ENCODE measurements at places on chromosomes 5 and 9.

DNA sequence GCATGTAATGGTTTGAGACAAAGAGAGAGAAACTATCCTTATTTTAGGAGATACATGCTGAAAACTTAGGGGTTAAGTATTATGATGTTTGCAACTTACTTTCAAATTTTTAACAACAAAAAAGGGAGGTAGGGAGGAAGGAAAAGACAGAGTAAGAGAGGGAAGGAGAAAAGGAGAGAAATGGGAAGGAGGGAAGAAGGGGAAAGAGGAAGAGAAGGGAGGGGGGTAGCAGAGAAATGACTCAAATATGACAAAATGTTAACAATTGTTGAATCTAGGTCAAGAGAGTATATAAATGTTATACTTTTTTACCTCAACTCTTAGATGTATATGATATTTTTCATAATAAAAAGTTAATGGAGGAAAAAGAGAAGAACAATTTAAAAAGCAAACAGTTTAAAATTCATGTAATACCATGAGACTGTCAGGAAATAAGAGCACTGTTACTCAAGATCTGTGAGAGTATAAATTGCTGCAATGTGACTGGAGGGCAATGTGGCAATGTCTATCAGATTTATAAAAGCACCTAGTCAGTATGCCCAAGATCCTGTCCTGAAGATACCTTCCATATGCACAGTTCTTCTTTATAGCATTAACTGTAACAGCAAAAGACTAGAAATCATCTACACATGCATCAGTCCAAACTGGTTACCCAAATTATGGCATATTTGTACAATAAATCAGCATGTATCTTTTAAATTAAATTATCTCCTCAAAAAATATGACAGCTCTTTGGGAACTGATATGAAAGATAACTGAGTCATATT, 16.3 kb downstream of the FBXW11 start:
- DNase-seq = no peak

GRCh38 chr5:79703381-79703645, 13.7 kb downstream of the CMYA5 start:
- DNase-seq = no peak

DNA sequence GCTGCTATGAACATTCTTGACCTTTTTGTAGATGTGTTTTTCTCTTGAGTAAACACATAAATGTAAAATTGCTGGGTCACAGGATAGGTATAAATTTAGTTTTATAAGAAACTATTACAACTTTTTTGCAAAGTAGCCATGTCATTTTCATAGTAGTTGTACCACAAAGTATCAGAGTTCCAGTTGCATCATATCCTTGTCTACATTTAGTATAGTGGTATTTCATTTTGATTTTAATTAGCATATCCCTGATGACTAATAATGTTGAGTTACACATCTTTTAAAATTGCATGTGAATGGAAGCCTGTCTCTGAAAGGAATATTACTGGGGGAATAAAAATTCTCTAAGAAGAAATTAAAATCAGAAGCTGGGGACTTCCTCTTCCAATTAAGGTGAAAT, 85.4 kb downstream of the TMEM161B start:
- no peak for DNase-seq

- no peak for DNase-seq
Measured at GRCh38 chr5:132656774-132657355, 1.1 kb upstream of the IL13 start.

DNA sequence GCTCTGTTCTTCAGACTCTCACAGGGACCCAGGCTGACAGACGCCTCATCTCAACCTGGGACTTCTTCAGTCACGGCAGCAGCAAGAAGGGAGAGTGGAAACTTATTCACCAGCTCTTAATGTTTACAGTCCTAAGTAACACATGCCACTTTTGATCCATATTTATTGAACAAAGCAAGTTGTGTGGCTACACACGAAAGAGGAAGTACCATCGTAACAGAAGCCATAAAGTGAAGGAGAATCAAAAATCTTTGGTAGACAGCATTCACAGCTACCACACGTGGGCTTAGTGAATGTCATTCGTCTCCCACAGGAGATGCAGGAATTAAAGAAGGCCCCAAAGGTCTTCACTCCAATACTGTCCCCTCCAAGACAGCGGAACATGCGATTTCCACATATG, 582.6 kb downstream of the CETN3 start:
- no peak for DNase-seq

- no peak for DNase-seq
Measured at GRCh38 chr5:105817416-105817815, 1853.3 kb downstream of the EFNA5 start.

DNA sequence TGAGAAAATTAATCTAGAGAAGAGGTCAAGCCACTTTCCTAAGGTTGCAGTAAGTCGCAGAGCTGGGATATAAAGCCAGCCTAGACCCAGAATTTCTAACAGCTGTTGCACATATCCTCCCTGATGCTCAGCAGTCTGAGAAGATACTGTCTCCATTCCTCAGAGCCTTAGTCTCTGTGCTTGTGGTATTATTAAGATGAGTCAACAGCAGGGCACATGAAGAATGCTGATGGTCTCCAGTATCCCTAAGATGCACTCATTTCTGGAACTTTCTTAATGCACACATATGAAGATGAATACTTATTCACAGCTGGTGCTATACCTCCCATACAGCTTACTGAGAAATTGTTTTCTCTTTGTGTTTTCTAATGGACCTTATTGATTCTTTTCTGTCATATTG, 32.5 kb downstream of the SGCD start:
- DNase-seq = no peak

DNA sequence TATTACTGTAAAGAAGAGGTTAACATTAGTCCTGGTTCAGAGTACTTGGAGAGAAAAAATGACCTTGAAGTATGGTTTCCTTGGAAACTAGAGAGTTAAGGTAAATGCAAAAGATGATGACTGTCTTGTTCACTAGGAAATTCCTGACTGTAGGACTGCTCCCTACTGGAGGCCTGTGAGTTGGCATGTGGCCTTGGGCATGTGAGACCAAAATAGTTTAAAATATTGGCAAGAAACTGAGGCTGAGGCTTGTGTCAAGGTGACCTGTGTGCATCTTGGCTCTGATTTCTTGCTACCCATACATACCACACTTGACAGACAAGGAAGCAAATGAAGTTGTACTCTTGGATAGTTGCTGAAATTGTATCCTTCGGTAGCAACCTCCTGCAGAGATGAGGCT, 96.5 kb downstream of the TARS1 start:
- no peak for DNase-seq

DNA sequence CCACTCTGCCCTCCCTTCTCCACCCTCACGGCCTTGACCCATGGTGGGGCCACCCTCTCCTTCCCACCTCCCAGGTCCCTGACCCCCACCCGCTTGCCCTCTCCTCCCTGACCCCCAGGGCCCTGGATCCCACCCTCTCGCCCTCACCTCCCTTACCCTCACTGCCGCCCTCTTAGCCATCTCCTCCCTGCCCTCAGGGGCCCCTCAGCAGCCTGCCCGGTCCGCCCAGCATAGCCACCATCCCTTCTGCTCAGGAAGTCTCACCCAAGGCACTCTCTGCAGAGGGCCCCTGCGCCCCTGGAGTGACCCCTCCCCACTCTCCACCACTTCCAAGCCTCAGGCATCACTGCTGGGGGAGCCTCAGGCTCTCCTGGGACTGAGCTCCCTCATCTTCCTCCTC, 66.3 kb downstream of the MRPL36 start:
- DNase-seq = no peak

DNA sequence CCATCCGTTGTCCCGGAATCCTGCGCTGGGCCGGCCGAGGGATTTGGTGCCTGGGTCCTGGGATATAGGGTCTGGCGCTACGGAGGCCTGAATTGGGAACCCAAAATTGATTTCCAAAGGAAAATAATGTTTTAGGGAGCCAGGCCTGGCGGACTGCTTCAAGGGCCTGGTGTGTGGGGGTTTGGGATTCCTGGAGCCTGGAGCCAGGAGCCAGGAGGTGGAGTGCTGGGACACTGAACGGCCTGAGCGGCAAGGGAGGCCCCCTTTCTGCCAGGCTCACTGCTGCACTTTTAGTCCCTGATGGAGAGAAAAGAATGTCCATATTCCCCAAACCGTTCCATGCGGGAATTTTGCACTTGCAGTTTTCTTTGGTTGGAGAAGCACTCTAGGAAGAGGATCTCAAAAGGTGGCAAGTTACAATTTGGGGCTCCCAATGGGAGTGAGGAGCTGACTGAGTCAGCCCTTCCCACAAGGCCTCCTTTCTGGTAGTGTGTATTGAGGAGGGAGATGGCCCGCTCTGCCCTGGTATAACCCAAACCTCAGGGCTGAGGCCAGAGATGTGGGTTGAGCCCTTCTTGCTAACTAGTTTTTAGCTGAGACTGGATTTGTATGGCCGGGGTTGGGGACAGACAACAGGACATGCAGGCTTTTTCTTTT, 2.2 kb downstream of the LMX1B start:
- no peak for DNase-seq

- no peak for DNase-seq
Measured at GRCh38 chr5:176436656-176437055, 11.5 kb upstream of the FAF2 start.

DNA sequence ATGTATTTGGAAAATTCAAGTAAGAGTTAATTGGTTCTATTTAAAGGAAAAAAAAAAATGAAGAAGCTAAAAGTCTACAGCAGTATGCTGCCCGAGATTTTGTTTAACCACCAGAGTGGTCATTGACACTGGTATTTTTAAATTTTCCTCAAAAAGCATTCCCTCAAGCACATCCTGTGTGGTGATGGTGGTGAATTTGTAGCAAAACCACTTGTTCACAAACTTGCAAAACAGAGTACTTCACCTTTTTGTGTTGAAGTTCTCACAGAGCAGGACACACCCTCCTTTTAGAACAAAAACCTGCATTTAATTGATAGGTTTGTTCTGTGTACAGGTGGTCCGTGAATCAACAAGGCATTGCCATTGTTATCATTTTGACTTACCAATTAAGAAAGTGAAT, 374.2 kb downstream of the EFNA5 start:
- no peak for DNase-seq

DNA sequence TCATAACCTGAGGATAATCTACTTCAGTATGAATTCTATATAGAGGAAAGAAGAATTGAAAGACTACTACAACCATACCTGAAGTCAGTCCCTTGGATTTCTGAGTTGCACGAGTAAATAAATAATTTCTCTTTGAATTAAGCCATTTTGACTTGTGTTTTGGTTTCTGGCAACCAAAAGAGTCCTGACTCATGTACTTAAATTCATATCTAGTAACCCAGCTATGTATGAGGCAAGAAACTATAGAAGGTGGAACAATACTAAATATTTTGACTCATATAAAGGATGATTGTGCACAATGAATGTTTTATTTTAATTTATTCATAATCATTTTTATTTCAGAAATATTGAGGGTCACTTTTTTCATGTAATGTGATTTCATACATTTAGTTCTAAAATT, 276.8 kb downstream of the MEF2C start:
- DNase-seq = no peak

GRCh38 chr9:98567540-98568233, 141.0 kb downstream of the GABBR2 start:
- DNase-seq = no peak

DNA sequence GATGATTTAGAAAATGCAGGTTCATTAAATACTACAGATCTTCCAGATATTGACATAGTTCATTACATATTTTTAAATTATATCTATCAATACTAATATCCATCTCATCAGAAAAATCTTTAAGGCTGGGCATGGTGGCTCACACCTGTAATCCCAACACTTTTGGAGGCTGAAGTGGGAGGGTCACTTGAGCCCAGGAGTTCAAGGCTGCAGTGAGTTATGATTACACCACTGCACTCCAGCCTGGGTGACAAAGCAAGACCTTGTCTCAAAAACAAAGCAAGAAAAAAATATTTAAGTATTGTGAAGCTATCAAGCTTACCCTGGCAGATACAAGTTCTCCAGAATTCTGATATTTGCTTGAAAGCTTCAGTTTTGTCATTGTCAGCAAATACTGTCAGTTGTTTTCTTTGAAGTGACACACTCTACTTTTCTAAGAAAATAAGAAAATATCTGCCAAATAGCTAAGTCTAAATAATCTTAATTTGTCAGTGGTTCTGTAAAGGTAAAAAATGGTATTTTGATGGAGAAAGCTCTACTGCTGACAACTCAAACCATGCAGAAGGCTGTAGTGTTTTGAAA, 14.9 kb downstream of the LYRM7 start:
- no peak for DNase-seq

DNA sequence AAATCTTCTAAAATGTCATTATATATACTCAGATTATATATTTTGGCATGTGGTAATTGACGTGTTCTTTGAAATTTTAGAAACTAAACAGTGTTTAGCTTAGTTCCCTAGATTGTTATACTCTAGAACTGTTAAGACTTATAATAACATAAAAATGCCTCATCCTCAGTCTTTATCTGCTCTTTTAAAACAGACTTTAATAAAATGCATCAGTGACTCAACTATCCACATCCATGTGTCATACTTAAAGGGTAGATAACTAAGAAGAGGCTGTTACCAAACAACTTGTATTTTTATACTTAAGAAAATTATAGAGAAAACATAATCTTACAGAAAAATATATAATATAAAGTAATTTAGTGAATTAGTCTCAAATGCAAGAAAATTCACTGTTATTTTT, 15.2 kb downstream of the NFIL3 start:
- no peak for DNase-seq

GRCh38 chr5:139138809-139139208, 59.4 kb downstream of the SIL1 start:
- no peak for DNase-seq

DNA sequence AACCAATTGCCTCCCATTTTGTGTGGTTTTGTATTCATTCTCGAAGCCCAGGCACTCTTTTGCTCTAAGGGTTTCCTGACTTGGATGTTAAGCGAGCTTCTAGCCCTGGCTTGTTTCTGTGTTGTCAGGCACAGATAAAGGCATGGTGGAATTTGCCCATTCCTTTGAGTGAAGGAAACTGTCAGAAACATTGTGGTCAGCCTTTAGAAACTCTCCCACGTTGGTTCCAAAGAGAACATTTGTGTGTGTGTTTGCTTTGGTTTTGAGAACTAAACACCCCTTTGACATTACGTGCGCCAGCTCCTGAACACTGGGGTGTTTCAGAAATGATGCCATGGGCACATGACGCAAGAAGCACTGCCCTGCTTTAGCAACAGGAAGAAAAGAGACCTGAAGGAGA, 320.9 kb downstream of the NTRK2 start:
- no peak for DNase-seq

GRCh38 chr5:112862085-112862484, 998 bp downstream of the SRP19 start:
- no peak for DNase-seq

DNA sequence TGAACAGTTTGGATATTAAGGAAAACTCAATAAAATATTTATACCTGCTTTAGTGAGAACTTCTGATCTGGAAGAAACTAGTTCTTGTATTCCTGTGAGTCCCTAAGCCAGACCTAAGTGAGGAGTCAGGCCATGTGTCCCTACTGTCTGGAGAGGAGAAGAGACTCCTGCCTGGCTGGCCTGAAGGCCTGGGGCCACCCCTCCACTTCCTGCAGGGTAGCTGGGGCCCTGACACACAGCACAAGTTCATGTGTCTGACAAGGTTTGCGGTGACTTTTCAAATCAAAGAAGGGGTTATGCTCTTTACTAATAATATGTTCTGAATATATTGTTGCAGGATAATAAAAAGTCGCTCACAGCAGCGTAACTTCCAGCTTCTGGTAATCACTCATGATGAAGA, 16.1 kb upstream of the IL13 start:
- DNase-seq = no peak
